ENCODE measurements at places on chromosomes 12 and 14.

- no peak for DNase-seq
Measured at GRCh38 chr14:62247266-62247665, 485.0 kb downstream of the SNAPC1 start.

DNA sequence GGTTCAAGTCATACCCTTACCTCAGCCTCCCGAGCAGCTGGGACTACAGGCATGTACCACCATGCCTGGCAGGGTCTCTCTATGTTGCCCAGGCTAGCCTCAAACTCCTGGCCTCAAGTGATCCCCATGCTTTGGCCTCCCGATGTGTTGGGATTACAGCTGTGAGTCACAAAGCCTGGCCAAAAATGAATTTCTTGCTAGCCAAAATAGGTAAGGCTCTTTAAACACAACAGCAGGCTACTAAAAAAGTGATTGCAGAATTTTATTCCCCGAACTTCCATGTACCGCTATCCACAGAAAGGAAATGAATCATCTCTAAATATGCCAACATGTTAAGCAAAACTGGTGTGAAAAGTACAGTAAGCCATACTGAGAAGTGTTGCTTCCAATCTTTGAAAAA lies 50.6 kb downstream of the WDHD1 start:
- DNase-seq: peak; percentile 76

- DNase-seq: peak; percentile 81
Measured at GRCh38 chr14:47715330-47715729, 39.9 kb upstream of the MDGA2 start.

DNA sequence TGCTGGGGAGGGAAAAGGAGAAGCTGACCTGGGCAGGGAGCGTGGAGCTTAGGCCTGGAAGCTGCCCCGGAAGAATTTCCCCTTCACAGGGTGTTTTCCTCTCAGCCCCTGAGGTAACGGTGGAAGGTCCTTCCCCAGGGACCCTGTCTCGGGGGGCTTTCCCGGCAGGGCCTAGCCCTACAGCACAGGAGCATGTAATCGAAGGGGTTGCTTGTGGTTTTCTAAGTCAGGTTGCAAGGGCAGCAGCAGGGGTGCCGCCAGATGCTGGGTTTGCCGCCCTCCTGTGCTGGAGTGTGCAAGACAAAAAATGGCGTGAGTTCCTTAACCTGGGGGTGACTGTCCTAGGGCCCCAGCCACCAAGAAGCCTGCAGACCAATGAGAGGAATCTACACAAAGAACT lies 1.6 kb upstream of the KRT74 start:
- DNase-seq: no peak

DNA sequence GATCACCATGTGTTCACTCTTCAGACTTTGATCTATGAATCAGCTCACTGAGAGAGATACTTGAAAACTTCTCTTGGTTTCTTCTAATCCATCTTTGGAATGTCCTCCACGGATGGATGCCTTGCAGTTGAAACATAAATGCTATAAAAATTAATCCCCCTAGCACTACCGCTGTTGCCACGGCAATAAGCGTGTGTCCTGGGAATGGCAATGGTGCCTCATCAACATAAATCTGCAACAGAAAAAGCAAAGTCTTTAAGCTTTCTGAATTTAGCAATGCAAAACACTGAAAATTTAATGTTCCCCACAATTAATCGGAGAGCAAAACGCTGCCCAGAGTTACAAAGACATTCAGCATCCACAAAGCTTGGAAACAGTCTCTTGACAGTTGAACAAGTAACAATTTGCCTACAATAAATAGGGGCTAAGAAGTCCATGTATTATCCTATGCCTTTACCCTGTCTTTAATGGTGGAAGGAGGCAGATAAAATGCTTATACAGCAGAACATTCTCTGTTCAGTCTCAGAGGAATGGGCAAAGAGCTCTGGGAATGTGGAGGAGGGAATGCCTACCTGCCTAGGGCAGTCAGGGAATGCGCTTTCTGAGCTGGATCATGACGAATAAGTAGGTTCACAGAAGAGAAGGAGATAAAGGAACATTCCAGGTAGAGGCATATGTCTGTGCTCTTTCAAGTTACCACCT lies 70.9 kb upstream of the PPP4R3A start:
- no peak for DNase-seq

DNA sequence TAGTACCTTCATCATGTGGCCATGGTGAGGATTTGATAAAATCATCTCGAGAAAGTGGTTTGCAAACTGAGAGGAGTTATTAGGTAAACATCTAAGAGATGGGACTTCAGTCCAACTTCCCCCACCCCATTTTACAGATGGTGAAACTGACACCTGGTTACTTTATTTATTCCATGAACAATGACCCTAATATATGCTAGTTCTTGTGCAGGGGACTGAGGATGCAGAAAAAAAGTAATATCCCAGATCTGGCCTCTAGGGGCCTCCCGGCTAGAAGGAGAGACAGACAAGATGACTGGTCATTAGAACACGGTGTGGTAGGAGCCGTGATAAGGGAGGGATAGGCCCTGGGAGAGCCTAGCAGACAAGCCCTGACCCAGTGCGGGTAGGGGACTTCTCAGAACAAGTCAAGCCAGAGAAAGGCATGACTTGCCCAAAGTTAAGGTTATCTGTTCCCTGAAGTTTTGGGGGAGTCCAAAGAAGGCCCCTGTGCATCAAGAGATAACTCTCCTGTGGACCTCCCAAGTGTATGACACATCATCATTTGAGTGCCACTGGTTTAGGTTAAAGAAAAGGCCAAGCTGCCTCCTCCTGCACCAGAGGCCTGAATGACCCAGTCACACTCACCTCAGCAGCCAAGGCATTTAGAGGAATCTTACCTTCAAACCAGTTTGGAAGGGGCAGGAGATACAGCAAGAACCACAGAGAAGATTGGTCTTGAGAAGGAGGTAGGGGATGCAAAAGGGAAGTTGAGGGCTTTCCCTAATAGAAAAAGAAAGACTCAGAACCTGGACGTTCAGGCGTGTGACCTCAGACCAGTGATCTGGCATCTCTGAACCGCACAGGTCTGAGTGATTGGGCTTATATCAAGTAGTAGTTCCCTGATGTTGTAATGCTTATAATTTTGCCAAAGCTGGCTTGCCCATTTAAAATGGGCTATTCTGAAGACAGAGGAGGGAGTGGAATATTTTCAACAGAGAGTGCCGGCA lies 1.6 kb downstream of the CMKLR1 start:
- DNase-seq: peak; percentile 64

DNA sequence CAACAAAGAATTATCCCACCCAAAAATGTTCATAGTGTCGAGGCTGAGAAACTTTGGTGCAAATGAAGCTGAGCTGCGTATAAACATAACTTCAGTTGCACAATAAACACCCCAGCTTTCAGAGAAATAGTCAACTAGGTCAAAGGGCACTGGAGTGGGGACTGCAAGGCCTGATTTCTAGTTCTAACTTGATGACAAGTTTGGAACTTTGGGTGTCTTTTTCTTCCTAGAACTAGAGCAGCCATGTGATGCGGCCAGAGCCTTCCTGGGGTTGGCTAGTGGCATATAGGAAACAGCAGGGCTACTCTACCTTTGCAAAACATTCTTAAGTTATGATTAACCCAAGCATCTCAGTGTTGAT lies 298.4 kb upstream of the AMIGO2 start:
- DNase-seq: no peak

DNA sequence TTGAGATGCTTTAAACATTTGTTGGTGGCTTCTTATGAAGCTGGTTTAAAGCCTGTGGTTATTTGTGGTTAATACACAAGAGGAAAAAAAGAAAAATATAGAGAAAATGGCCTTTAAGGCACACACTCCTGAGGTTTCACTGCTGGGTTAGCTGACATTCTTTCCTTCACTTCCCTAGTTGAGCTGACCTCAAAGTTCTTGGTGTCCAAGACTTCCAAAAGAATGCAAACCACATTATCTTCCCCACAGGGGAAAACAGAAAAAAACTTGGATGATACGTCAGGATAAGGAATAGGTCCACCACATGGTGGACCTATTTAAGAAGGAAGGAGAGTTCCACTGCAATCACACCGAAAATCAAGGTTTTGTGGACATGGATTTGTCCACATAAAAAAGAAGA lies 94.3 kb downstream of the SLC25A21 start:
- DNase-seq: no peak

- DNase-seq: no peak
Measured at GRCh38 chr12:107057071-107057834, 36.1 kb downstream of the CRY1 start.

DNA sequence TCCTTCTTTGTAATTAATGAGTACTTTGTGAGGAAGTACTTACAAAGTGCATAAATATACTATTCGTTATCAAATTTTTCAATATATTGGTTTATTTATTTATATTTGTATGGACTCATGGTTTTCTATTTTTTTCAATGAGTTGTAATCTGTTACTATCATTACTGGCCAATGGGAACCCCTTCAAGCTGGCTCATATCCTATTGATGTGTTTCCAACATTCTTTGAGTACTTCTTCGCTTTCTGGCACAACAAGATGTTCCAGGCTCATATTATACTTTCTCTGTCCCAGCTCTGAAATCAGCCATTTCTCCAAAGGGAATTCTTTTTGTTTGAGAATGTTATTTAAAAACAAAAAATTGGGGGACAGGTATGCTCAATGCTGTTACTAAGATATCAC lies 17.5 kb downstream of the YBX3 start:
- no peak for DNase-seq

GRCh38 chr14:100818221-100818699 lies 7.7 kb upstream of the MEG3 start:
- no peak for DNase-seq

All from MV-4-11 (cell line).